ENCODE measurements at places on chromosomes 6 and 20.

GRCh38 chr6:150183105-150183504, 40.3 kb downstream of the PPP1R14C start:
- DNase-seq = no peak

DNA sequence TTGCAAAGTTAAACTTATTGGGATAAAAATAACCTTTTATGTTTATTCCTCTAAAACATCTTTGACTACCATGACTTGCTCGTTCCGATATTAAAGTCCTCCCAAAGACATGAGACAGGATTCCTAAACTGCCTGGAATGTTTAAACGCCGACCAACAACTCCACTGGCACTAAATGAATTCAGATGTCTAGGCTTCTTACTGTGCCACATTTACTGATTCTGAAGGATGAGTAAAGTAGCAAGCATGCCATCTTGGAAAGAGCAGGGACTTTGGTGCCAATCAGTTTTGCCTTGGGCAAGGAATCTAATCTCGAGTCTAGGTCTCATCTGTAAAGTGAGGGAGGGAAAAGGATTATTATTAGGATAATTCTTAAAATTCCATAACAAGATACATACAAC, 25.3 kb downstream of the MBOAT1 start:
- DNase-seq = no peak

- no peak for DNase-seq
Measured at GRCh38 chr6:136544326-136544725, 5.9 kb downstream of the MAP7 start.

DNA sequence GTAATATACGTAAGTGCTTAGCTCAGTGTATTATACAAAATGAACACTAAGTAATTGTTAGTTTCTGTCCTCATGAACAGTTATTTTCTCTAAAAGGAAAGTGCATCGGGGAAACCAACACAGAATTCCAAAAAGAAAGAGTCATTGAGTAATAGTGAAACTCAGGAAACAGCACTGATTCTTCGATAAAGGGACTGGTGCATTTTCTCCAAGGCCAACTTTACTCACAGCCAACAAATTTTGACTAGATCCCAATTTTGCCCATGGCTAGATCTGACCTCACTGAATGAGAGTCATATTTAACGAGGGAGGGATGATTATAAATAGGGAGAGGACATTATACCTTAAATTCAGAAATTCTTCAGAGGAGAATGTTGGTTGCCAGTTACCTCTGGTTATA, 390.9 kb upstream of the NRSN1 start:
- DNase-seq = no peak

GRCh38 chr20:43167021-43167420, 22.7 kb downstream of the PTPRT start:
- no peak for DNase-seq

DNA sequence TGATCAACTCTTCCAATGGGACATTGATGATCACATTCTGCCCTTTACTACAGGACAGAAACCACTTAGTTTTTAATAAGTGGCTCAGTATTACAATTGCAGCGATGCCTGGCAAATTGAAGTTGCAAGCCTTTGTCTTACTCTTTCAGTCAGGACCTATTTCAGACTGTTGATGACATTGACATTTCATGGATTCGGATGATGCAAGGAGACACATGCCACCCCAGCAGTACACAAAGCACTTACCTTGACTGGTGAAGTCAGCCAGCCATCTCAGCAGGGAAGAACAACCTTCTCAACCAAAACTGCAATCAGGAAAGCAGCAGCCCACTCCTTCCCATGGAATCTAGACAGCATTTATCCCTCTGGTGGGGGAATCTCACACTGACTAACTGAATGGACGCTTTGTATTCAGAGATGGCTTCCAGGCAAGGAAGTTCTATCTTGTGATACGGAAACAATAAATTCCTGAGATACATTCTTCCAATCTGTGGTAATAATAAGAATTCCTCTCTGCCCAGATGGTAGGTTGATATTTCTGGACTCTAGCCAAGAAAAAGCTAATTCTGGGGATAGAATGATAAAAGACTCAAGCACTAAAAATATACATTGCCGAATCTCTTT, 24.8 kb downstream of the NFYA start:
- no peak for DNase-seq

- no peak for DNase-seq
Measured at GRCh38 chr6:169850746-169851145, 99.3 kb downstream of the ERMARD start.

- DNase-seq = no peak
Measured at GRCh38 chr20:18091623-18092022, 33.9 kb upstream of the OVOL2 start.

DNA sequence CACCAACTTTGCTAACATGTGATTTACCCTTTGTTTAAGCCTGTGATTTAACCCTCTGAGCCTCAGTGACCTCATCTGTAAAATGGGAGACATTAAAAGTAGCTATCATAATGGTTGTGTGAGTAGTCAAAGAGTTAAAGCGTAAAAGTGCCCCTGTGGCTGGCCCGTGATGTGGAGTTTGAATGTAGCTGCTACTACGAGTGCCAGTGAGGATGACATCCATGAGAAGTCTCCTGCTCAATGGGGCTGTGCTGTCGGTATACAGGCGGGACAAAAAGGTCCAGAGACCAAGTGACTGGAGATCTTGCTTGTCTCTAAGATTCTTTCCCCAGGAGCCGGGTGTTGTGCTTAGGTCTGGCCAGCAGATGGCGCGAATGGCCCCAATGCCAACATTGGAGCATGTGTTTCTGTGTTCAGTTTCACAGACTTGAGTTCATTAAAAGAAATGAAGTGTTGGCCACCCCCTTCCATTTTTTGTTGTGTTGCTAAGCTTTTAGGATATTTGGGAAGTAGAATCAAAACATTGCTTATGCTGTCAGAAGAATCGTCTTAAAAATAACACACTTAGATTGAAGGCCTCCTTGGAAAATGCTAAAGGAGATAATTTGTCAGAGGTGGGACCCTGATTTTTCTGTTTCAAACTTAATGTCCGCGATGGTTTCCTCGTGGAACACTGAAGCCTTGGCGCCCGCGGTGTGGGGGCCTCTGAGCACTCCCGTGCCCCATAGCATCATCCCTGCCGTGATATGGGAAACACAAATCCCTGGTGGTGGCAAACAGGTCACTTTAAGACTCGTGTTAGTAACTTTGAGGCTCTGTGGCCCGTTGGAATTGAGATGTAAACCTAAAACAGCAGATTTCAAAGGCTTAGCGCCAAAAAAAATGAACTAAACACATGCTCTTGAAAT, 9.3 kb upstream of the RBM38 start:
- peak; percentile 87 for DNase-seq

GRCh38 chr20:33407251-33407650, 5.9 kb upstream of the CDK5RAP1 start:
- DNase-seq = no peak

DNA sequence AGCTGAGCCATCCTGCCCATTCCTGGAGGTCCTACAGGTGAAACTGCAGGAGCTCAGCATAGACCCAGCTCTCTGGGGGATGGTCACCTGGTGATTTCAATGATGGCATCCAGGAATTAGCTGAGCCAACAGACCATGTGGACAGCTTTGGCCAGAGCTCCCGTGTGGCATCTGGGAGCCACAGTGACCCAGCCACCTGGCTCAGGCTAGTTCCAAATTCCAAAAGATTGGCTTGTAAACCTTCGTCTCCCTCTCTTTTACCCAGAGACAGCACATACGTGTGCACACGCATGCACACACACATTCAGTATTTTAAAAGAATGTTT, 44.0 kb downstream of the SIRPA start:
- DNase-seq = no peak

GRCh38 chr6:122696079-122696478, 83.4 kb upstream of the FABP7 start:
- no peak for DNase-seq

- DNase-seq = no peak
Measured at GRCh38 chr6:14622085-14622484, 504.5 kb downstream of the CD83 start.

Measured in GM10248 (cell line).